Frontal cortex (tissue), 4 donors: ENCODE measurements at places on chromosomes 16 and 17. TPM values are rescaled to one million over a fixed set of nuclear protein-coding genes. Genes with fewer than 3 reads are reported as not detected.

DNA sequence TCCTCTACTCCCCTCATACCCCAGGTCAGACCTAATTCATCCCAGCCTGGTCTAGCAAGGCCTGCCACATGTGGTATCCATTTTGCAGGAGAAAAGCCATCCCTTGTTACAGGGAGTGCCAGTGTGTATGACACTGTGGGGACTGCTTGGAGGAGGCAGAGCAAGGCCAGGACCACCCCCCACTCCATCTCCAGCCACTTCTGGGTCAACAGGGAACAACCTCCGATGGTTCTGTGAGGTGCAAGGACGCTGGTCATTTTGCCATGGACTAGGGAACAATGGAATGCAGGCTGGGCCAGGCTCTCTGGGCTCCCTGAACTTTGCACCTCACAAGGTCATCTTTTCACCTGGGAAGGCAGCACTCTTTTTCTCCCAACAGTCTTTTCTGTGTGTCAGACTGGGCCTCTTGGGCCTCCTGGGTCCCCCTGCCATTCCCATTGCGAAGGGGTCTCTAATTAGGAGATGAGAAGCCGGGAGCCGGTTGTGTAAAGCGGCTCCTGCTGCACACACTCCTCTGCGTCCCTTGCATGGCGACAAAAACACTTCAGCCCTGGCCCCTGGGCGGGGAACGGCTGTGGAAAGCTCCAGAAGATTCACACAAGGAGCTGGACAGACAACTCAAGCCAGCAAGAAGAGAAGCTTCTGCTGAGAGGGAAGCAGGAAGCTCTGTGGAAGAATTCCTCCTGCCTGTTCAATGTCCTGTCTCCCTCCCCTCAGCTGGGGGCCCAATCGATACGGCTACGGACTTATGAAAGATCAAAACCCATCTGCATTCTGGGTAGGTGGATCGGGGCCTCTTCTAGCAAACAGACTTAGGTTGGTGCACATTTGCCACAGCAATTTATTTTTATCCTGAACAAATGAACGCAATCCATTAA lies 38.5 kb upstream of the MTSS2 start:
- no peak for DNase-seq

- DNase-seq: no peak
Observed at GRCh38 chr16:8714174-8714573, 39.8 kb downstream of the ABAT start.

DNA sequence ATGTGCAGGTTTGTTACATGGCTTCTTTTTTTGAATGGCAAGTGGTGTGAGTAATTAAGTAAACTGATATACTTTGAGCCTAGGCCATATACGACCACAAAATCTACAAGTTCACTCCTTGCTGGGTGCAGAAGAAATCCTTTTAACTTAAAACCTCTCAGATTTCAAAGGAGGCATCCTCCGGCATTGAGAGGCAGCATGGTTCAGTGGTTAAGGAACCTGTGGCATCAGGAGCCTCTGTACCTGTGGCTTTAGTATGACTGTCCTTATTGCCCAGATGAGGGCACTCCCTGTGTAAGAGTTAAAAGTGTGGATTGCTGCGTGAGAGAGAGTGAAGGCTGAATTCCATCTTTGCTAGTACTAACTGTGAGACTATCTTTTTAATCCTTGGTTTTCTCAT lies 3.3 kb downstream of the NLRP1 start:
- no peak for DNase-seq

DNA sequence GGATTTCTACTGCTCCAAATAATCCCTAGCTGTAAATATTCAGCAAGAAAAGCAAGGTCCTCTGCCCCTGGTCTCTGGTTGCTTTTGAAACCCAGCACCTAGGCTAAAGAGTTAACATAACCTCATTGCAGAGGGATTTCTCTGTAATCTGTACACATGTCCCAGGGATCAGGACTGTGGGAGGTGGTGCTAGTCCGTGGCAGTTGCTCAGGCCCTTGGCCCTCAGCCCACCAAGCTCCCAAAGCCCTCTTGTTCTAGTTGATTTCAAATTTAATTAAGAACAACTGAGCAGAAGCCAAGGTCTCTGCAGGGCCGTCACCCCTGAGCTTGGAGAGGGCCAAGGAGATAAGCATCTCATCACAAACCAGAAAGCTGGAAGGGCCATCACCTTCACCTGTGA lies 181.1 kb downstream of the SOX9 start:
- DNase-seq: no peak

- no peak for DNase-seq
Observed at GRCh38 chr17:59373882-59374495, 42.5 kb downstream of the YPEL2 start.

Gene DOC2A
- 11.8 TPM for total RNA-seq

Gene XAF1
- total RNA-seq: 2.0 TPM
